ENCODE measurements at places on chromosomes 7 and 10.

- no peak for DNase-seq
Observed at GRCh38 chr7:119175911-119176627, 951.6 kb downstream of the ANKRD7 start.

DNA sequence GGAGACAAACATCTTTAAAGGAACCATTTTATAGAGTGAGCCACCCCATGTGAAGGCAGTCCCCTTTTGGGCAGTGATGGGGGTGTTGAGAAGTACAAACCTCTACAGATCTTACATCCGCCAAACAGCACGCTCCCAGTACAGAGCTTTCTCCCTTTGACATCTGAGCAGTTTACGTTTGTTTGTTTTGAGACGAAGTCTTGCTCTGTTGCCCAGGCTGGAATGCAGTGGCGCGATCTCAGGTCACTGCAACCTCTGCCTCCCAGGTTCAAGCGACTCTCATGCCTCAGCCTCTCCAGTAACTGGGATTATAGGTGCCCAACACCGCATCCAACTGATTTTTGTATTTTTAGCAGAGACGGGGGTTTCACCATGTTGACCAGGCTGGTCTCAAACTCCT is 128.9 kb downstream of the CCDC3 start:
- no peak for DNase-seq

GRCh38 chr10:70779511-70780369 is 5.4 kb downstream of the TBATA start:
- no peak for DNase-seq

DNA sequence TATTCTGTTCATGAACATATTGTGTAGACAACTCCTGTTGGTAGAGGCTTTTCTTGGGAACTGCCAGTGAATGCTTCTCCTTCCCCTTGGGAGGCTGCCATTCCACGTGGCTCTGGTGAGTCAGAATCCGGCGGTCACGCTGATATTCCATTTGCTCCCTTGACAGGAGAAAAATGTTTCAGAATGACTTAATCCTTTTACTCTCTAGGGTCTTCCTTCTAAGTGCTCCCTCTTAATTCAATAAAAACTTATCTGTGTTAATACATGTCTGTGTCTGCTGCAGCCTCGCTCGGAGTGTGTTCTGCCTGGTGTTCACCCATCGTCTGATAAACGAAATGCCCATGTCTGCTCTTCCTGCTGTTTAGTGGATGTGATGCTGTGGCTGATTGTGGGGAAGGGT is 278.6 kb downstream of the ARHGAP12 start:
- no peak for DNase-seq

GRCh38 chr7:99102361-99102760 is 41.5 kb downstream of the SMURF1 start:
- no peak for DNase-seq

- no peak for DNase-seq
Observed at GRCh38 chr10:123139521-123140163, 3.9 kb downstream of the HMX3 start.

- no peak for DNase-seq
Observed at GRCh38 chr7:27875061-27875460, 135.1 kb downstream of the TAX1BP1 start.

- no peak for DNase-seq
Observed at GRCh38 chr10:96406091-96406490, 47.3 kb upstream of the OPALIN start.

DNA sequence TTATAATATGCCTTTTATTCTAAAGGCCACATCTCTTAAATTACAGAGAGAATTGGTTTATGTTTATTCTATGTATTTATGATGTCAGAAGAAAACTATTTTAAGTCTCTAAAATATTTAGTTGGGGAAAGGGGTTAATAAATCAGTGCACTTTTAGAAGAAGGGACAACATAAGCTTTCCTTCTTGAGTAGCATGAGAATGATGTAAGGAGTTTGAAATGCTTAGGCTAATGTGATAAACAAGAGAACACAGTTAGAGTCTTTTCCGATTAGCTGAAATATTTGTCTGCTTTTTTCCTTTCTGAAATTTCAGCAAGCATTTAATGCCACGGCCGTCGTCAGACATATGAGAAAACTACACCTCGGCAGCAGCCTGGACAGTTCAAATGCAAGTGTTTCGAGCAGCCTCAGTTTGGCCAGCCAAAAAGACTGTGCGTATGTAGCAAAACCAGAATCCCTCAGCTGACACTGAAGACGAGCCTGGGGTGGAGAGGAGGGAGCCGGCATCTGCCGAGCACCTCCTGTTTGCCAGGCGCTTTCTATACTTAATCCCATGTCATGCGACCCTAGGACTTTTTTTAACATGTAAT is 176.2 kb downstream of the CCDC3 start:
- DNase-seq: no peak

GRCh38 chr10:118977835-118978234 is 51.7 kb upstream of the NANOS1 start:
- no peak for DNase-seq

GRCh38 chr7:126179916-126180315 is 1072.8 kb downstream of the GRM8 start:
- DNase-seq: no peak

DNA sequence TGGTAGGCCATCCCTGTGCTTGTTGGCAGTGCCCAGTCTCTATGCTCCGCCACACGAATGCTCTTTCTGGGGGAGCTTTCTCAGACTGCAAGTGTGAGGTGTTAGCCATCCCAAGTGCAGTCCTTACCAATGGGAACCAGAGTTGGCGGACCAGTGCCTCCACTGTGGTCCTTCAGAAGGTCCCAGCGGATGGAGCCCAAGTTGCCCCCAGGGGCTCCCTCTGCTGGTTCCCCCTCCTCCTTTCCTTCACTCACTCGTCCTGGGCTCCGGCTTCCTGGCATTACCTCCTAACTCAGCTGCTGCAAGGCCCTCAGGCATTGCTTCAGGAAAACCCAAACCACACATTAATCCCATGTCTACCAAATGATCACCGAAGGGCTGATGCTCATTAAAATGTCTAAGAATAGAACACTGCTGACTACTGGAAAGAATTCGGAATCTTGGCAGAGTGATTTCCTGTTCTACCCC is 139.8 kb downstream of the CUBN start:
- DNase-seq: no peak

- DNase-seq: no peak
Observed at GRCh38 chr10:101217450-101218281, 11.6 kb downstream of the LBX1 start.

- no peak for DNase-seq
Observed at GRCh38 chr7:38796626-38797501, 112.1 kb downstream of the VPS41 start.

GRCh38 chr10:24513155-24513554 is 210.5 kb downstream of the ARHGAP21 start:
- no peak for DNase-seq

DNA sequence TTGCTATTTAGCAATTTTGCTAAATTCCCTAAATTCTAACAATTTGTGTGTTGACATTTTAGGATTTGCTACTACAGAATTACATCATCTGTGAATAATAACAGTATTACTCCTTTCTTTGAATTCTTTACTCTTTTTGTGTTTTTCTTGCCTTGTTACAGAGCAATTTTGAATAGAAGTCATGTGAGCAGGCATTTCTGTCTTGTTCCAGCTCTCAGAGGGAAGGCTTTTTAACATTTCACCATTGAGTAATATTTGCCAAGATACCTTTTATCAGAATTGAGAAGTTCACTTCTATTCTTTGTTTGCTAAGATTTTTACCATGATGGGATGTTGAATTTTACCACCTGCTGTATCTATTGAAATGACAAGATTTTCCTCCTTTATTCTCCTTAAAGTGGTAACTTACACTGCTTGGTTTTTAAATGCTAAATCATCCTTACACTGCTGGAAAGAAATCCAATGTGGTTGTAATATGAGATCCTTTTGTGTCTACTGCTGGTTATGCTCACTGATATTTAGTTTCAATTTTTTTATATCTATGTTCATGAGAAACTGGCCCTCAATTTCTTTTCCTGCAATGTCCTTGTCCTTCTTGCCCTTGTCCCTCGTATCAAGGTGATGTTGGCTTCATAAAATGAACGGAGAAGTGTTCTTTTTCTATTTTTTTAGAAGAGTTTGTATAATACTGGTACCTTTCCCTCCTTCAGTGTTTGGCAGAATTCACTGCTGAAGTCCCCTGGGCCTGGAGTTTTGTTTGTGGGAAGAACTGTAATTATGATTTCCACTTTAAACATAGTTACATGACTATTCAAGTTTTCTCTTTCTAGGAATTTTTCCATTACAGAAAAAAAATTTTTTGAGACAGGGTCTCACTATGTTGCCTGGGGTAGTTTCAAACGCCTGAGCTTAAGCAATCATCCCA is 50.3 kb upstream of the ATP6V0A4 start:
- DNase-seq: no peak

DNA sequence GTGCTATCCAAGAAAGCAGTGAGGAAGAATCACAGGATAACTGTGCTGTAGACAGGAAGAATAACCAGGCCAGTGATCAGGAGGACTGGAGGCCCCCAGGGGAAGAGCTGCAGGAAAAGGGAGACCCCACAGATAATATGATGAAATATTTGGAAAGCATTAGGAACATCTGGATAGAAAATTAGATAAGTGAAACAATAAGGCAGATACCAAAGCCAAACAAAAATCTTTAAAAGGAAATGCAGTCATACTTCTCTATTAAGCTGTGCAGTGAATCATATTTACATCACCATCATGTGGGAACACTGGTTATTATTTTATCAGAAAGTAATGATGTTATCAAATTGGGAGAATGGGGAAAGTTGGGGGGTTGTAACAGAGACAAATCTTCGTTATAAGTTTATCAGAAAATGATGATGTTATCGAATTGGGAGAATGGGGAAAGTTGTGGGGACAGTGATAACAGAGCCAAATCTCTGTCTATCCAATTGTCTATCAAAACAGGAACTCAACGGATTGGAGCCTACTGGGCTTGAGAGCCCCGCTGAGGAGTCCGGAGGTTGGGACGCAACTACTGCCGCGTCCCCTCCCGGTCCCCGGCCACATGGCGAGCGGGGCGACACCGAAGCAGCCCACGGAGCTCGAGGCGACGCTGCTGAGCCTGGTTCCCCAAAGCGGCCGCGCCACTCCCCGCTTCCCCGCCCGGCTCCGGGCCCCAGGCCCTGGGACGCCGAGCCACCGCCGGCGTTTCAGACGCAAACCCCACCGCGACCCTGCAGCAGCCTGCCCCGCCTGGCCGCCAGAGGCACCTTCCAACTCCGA is 14.0 kb upstream of the RALA start:
- DNase-seq: no peak
